Activated CD8-positive, alpha-beta memory T cell treated with anti-CD3 and anti-CD28 coated beads for 48 hours (primary cell): ENCODE measurements at places on chromosomes 7 and 10.

- no peak for DNase-seq
Observed at GRCh38 chr7:120332433-120332832, 59.5 kb downstream of the KCND2 start.

DNA sequence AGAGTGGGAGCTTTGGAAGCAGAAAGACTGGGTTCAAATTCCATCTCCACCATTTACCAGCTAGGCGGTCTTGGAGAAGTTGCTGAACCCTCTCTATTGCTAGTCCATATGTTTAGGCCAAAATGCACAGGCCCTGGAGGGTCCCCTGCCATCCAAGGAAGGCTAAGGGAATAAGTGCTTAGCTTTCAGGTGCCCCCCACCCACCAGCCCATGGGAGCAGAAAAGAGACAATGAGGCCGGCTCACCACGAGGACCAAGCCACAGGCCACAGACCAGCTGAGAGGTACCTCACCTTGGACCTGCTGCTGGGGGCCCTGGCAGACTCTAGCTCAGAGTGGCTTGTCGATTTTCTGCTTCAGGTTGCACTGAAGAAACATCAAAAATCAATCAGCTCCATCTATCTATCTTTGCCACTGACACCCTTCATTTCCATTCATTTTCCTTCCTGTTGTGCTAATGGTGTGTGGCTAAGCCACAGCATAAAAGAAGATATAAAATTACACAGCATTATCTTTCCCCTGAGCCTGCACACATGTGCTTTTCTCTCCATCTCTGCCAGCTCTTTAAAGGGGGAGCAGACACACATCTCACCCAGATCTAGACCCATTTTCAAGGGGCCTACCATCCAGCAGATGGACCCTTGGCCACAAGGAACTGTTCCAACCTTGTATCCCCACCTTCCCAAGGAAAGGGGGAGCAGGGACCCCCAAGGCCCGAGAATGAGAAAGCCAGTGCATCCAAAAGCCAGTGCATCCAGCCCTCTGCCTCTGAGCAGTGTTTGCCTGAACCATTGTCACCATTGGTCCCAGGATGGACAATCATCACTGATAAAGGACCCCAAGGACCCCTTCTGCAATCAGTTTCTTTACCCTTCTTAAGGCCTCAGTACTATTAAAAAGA, 65.4 kb downstream of the GRID1 start:
- no peak for DNase-seq

- DNase-seq: no peak
Observed at GRCh38 chr10:25398680-25399079, 223.9 kb downstream of the GPR158 start.

DNA sequence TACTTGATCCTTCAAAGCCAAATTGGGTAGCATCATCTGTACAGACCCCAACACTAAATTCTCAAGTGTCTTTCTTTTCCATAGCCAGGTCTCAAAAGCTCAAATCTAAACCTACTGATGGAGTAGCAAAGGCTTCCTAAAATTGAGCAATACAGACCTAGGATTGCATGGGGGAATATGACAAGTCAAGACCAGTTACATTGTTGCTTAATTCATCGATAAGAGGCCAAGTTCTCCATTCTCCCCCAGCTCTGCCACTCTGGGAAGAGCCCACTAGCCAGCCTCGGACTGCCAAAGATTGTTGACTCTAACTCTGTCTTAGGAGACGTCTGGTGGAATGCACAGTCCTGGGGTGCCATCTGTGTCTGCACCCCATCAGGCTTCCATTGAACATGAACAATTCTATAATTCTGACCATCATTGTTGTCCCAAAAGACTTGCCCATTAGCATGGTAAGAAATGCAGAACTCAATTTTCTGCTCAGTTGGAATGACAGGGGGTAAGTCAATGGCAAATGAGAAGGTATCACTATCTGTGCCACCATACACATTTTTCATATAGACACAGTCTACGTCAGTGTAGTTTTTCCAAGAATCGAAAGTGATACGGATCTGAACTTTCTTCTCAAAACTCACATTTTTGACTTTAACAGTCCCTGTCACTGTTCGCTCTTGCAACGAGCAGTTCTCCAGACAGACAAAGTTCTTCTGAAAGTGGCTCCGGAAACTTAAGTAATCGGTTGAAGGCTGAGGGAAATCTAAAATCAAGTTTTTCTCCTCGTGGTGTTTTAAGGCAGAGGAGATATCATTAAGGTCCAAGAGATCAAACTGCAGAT, 2.9 kb downstream of the PPP1R3C start:
- DNase-seq: no peak

DNA sequence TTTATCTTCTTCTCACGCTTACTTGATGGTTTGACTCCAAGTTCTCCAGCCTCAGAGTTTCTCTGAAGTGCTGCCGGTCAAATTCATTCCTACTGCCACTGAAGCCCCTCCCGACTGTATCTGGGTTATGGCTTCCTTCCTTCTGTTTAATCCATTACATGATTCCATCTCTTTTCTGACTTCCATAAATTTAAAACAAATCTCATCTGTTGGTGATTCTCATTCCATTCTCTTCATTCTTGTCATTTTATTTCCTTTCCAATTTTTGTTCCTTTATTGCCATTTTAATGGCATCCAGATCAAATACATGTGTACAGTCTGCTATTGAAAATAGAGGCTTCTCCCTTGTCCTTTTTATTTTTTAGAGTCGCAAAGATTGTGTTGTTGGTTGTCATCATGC, 25.4 kb upstream of the HIBADH start:
- DNase-seq: no peak

- DNase-seq: no peak
Observed at GRCh38 chr7:97126483-97127171, 9.1 kb downstream of the SDHAF3 start.

- DNase-seq: no peak
Observed at GRCh38 chr10:99344715-99345114, 15.6 kb downstream of the CNNM1 start.

- no peak for DNase-seq
Observed at GRCh38 chr7:138610671-138611170, 90.4 kb downstream of the SVOPL start.

- DNase-seq: no peak
Observed at GRCh38 chr10:3702056-3702546, 82.9 kb downstream of the KLF6 start.

- no peak for DNase-seq
Observed at GRCh38 chr7:27210441-27211083, 10.7 kb upstream of the HOXA13 start.

DNA sequence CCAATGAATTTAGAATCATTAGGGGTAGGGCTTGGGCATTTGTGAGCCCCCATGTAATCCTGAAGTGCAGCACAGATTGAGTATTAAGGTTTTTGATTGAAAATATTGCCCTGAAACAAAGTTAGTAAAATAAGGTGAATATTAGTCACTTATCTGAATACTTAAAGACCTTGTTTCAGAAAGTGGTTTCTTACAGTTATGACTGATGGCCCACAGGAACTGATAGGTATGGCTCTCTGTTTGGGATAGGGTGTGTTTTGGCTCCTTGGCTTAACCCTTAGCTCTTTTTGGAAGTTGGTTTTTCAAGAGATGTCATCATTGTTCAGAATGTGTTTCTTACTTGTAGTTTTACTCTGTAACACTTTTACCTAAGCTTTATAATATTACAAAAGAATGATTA, 34.8 kb downstream of the MDFIC start:
- DNase-seq: no peak

- DNase-seq: no peak
Observed at GRCh38 chr7:144513334-144513733, 109.8 kb upstream of the NOBOX start.

DNA sequence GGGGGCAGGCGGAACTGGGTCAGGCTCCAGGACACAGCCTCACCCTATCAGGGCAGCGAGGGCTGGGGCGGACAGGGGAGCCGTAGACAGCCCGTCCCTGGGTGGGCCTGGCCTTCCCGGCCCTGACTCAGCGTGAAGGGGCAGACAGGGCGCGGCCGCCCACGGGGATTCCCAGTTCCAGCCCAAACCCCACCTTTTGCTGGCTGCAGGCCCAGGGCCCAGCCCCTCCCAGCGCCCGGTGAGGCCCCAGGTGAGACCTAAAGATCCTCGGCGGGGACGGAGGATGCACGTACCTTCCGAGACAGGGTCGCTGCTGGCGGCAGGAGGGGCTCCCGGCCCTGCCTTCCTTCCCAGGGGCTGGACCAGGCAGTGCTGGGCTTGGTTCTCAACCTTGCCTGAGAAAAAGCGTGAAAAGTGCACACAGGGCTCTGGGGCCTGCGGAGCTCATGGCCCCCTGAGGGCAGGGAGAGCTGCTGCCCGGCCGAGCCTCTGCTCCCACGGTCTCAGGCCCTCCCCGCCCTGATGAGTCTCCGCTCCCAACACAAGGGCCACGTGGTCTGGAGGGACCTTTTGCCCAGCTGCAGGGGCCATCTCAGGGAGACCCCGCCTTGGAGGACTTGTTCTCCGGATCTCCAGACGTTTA, 43.9 kb upstream of the DNAJB6 start:
- no peak for DNase-seq

DNA sequence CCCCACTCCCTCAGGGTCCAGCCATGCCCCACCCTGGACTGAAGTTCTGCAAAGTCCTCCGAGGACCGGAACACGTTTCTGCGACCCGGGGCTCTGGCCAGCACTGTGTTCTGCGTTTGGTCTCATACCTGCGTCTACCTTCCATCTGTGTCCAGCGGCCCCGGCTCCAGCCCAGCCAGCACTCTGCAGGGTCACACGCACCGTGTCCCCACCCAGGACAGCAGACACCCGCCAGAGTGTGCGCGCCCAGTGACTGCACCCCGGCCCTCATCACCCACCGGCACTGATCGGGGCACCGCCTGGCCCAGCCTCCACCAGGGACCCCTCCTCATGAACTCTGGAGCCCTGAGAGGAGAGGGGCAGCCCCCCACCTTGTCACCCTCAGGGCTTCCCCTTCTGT, 20.3 kb downstream of the SLC29A4 start:
- no peak for DNase-seq

GRCh38 chr7:151271699-151272355, 23.3 kb upstream of the SMARCD3 start:
- DNase-seq: no peak

- DNase-seq: no peak
Observed at GRCh38 chr10:73218431-73219191, 28.4 kb downstream of the DNAJC9 start.

DNA sequence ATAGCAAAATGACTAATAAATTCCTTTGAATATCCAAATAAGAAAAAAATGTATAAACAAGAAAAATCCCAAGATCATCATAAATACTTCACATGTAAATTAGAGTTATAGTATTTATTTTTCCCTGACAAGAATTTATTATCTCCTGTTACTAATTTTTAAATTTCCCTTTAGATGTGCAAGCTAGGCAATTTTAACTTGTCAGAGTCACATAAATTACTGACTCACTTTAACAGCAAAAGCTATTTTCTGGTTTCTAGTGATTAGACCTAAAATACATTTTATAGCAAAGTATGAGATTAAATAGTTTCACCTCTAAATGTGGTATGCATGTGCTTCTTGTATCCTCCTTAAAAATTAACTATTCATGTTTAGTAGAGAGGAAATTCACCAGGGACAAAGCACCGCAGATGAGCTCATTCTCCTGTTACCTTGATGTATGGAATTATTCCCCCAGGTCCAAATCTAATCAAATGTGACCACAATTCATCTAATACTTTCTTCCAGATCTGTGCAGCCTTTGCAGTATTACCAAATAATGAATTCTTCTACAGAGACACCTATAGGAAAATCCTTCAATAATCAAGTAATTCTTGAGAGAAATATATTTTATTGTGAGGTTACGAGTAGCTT, 621.2 kb downstream of the DNAJB9 start:
- no peak for DNase-seq

GRCh38 chr7:71470326-71470725, 338.4 kb downstream of the GALNT17 start:
- DNase-seq: no peak

DNA sequence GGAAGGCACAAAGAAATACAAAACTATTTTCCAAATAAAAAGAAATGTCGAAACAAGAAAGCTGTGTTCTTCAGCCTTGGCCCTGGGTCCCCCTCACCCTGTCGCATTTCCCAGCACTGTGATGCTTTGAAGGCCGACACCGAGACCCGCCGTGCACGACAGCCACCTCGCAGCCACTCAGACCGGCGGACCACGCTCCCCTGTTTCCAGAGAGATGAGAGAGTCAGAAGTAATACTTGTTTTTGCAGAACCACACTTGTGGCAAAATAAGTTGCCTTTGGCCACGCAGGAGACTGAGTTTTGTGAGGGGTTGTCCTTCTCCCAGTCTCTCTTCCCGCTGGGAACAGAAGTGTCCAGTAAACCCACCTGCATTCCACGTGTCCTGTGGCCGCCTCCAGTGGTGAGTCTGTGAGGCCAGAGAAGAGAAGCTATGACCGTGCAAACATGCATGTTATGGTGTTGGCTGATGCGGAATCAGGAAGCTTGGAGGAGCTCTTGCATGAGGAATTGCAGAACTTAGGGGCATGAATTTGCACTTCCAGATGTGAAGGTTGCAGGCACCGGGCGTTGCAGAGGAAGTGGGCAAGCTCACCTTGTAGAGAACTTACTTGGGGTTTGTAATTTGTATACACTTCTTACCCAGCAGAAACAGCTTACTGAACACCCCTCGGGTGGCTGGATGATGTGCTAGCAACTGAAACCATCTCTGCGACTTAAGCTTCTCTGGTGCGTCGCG, 194.5 kb downstream of the EBF3 start:
- no peak for DNase-seq

GRCh38 chr10:76649723-76650127, 987.9 kb downstream of the KCNMA1 start:
- no peak for DNase-seq

GRCh38 chr10:31768467-31768866, 160.2 kb downstream of the ARHGAP12 start:
- no peak for DNase-seq

- DNase-seq: no peak
Observed at GRCh38 chr10:49768329-49768728, 6.2 kb upstream of the OGDHL start.

DNA sequence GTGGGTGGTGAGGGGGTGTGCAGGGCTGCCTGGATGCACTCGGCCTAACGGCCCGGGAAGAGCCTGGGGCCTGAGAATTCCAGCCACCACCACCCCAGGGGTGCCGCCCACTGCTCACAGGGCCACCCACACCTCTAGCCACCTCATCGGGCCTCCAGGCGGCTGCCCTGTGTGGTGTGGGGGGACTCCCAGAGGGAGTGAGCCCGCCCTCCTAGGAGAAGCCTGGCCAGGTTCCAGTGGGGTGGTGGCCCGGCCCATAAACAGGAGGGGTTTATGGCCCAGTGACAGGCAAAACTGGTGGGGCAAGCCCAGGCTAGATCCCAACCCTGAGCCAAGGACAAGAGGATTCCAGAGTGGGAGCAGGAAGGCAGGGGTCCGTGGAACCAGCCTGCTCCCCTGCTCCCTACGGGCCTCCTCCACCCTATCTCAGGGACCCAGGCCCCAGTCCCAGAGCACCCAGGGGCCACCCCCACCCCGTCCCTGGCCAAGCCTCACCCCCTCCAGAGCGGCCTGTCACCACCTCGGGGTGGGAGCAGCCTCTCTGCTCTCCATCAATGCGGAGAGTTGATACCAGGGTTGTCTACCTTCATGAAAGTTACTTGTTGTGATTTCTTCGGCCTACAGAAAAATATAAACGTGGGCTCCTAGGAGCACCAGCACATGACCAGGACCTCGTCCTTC, 20.2 kb upstream of the PDGFA start:
- no peak for DNase-seq
